GM23248 (cell line): ENCODE measurements at places on chromosomes 3 and 15. TPM values are rescaled to one million over a fixed set of nuclear protein-coding genes. Genes with fewer than 3 reads are reported as not detected.

HRG gene
- not detected in 2 replicates for total RNA-seq

SPRED1 gene
- 33.5 and 34.0 TPM in 2 replicates for total RNA-seq

CHL1 gene
- total RNA-seq, result not detected in 2 replicates

GRCh38 chr3:87398168-87398801 lies 121.9 kb upstream of the POU1F1 start:
- peak; percentile 29 for DNase-seq

GRCh38 chr3:58833491-58833890 lies 166.9 kb upstream of the FAM3D start:
- peak; percentile 13 for DNase-seq

GRCh38 chr3:151895478-151896241 lies 22.2 kb downstream of the SUCNR1 start:
- no peak for DNase-seq

DNA sequence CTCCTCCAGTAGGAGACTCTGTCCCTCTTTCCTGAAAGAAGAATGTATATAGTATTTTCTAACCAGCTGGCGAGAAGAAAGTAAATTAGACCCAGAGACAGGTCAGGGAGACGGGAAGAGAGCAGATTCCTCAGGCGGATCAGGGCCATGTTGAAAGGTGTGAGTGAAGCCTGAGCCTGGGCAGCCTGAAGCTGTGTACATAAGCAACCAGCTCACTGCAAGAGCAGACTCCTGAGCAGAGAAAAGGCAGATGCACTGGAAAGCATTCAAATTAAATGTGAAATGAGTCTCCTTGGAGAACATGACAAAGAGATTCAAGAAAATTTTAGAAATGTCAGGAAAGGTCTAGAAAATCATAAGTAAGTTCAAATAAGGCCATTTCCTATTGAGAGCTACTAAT lies 165.8 kb downstream of the GOLIM4 start:
- DNase-seq, result no peak

DNA sequence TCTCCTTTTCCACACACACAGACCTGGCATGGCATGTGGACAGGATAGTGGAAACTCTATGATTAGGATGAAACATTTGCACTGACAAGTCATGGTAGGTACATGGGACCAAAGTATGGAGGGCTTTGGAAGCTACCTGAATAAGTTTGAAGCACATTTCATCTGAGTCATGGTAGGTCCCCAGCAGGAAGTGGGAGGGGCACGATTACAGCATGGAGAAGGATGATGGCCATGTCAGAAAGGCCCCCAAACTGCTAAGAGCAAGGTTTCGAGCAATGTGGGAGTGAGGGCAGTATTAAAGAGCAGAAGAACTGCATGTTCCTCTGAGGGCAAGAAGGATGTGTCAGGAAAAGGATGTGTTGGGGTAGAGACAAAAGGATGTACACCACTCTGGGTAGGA lies 51.5 kb upstream of the CSTA start:
- DNase-seq, result no peak
